Retina (tissue), 1 donor: ENCODE measurements at places on chromosomes 2 and 18.

- DNase-seq, result no peak
Observed at GRCh38 chr2:100008956-100009355, 133.4 kb downstream of the AFF3 start.

DNA sequence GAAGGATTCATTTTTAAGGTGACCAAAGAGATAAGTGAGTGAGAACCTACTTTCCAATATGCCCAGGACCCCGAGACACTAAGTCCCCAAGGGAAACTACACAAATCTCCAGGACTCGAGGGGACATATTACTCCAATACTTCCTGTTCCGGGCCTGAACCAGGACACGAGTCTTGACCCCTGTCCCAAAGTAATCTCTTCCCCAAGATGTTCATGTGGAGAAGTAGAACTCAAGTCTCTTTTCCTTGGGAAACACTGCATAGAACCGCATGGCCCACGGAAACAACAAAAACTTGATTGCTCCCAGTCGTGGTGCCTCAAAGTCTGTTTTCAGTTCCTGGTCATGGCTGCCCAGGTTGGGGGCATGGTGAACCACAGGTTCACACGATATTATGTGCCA, 87.2 kb upstream of the ZEB2 start:
- no peak for DNase-seq

DNA sequence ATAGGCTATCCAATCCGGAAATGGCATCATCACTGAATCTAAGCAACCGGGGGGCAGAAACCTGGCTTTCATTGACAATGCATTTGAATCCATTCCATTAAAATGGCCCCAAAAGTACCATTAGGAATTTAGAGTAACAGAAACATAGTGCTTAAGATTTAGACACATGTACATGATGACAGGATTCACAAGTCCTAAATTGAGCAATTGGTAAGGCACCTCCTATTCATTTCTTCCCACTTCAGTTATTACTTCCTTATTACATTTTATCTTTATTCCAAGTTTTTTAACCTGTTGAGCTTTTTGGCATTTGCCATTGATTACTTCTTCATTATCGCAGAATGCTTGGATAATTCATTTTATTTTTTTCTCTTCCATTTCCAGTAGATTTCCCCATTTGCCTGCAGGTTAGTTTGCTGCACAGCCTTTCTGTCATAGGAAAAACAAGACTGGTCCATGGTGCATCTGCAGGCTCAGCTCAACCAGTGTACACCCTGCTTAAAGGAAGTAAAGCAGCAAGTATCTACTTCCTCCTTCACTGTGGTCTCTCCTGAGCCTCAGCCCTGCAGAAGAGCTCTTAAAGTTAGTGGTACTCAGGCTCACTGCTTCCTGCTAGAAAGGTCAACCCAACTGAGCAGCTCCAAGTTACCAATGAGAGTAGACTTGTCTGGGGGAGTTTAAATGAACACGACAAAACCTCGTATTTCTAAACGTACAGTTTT, 89.2 kb downstream of the DOCK10 start:
- DNase-seq, result no peak

GRCh38 chr2:232903989-232904388, 33.9 kb downstream of the SNORC start:
- DNase-seq, result no peak

DNA sequence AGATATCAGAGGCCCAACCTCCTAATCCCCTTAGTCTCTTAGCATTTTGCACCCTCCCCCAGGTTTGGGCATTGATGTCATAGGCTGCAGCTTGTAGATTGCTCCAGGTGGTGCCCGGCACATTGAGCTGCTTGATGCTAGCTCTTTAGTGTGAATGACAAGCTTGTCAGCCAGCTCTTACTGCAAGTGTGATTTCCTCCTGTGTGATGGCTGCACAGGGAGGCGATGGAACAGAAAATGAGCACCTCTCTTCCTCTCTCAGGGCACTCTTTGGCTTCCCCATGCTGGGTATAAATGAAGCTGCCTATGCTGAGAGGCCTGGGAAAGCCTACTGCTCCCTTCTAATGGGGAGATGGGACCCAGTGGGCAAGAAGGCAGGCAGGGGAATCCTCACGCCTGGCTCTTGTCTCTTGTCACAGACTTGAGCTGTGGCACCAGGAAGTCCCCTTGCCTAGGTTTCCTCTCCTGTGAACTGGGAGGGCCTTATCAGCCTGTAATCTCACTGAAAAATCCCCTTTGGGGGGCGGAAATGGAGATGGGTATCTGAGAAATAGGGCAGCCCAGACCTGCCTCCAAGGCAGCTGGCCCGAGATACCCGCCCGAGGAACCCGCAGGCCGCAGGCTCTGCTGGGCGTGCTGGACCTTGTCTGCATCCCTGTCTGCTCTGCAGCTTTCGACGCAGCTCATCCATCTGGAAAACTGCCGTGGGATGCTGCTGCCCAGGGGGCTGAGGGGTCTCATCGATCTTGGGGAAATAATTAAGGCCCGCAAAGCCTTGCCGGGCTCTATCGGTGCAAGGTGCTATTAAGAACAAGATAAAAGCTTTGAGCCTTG, 163.5 kb upstream of the CXCR4 start:
- DNase-seq, result peak; percentile 84

- DNase-seq, result peak; percentile 85
Observed at GRCh38 chr2:160407393-160408172, 86.0 kb downstream of the RBMS1 start.

GRCh38 chr2:45606796-45607195, 4.3 kb downstream of the SRBD1 start:
- no peak for DNase-seq

GRCh38 chr2:82656420-82656819, 1802.7 kb downstream of the SUCLG1 start:
- DNase-seq, result no peak

GRCh38 chr18:63867368-63868125, 20.0 kb upstream of the SERPINB2 start:
- DNase-seq, result no peak

- DNase-seq, result no peak
Observed at GRCh38 chr18:30999887-31000628, 42.5 kb downstream of the DSC3 start.

DNA sequence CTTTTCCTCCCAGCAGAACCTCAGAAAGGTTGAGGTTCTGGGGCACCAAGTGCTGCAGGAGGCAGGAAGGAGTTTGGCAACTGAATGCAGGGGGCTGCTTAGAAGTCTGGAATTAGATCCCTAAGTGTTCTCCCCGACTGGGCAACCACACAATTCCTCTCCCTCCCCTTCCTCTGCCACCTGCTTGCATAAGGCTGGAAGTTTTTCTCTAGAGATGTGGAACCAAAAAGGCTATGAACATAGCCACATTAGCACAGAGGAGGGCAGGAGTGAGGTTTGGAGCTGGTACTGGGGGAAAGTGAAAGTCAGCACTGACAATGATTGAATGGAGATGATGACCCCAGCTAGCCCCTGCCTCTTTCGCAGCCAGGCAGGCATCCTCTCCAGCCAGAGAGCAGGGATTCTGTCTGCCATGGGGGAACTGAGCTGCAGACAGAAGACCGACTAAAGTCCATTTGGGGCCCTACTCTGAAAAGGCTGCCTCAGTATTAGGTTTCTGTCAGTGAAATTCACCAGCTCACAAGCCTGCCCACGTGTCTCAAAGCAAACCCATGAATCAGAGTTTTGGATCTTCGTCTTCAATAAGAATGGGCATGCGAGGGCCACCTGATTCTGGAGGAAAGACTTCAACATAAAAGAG, 87.9 kb upstream of the ITGA6 start:
- DNase-seq, result no peak

- no peak for DNase-seq
Observed at GRCh38 chr2:11056614-11057013, 98.7 kb upstream of the SLC66A3 start.
